ENCODE measurements at places on chromosomes 7 and 10.

DNA sequence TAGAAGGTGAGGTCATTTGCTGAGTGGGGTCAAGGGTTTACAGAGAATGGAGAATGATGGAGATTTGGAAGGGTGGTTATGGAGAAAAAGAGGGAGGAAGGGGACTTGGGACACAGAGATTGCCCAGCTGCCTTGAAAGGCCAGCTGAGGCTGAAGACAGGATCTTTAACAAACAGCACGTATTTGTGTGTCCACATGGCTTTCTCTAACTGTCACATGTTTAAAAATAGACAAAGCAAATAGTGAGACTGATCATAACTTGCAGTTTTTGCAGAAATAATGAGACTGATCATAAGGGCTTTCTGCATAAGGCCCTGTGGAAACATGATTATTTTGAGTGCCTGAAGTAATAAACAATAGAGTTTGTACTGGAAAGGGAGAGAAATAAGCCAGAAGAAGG, 212.7 kb downstream of the HDAC9 start:
- DNase-seq: no peak

DNA sequence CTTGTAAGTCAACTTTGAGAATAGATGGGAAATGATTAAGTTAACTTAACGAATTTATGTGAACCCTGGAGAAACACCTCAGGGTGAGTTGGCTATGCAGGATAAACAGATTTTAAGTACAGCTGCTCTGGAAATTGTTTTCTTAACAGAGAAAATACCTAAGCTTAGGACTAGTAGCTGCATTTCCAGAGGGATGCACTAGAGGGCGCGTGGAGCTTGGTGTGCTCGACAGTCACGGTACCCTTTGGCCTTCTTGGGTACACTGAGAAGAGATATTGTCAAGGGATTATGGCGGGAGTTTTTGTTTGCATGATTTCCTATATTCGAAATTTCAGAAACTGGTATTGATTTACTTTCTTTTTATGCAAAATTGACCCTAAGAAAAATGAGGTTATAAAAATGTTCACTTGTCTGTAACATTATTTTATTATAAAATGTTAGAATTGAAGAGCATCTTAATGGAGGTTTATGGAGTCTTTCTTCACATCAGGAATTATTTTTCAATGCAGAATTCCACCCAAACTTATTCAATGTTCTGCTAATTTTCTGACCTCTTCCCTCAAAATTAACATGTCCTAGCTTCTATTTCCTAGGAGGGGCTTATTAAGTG, 58.4 kb upstream of the MYO3A start:
- DNase-seq: peak; percentile 57

GRCh38 chr7:70529914-70530585, 601.9 kb upstream of the GALNT17 start:
- no peak for DNase-seq

GRCh38 chr7:24341691-24342413, 57.9 kb downstream of the NPY start:
- no peak for DNase-seq

DNA sequence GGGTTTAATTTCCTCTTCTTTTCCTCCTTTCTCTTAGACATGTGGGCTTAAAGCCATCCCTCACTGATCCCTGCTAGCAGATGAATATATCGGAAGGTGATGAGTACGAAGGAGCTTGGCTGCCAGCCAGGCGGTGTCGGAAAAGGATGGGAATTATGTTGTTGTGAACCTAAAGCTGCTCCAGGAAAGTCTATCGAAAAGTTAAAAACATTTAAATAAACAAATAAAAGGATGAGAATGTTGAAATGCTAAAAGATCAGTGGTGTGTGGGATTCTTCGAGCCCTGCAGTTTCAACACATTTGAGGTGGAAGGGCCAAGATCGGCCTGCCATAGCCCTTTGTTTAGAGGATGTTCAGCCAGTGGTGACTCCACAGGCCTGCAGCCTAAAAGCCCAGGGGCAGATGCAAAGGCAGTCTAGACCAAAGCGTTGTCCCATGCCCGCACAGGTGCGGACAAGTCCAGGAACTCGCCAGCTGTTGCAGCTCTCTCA, 107.9 kb downstream of the JCAD start:
- no peak for DNase-seq

- DNase-seq: no peak
Measured at GRCh38 chr10:5442990-5443370, 30.6 kb downstream of the NET1 start.

DNA sequence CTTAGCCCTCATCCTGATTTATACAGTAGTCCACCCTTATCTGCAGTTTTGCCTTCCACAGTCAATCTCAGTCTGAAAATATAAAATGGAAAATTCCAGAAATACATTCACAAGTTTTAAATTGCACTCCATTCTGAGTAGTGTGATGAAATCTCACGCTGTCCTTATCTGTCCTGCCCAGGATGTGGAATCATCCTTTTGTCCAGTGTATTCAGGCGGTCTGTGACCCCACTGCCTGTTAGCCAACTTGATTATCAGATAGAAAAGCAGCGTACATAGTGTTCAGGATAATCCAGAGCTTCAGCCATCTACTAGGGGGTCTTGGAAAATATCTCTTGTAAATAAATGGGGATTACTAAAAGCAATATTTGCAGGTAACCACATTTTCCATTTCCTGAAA, 146.3 kb downstream of the MALRD1 start:
- no peak for DNase-seq

GRCh38 chr7:134548877-134549276, at the start of gene AKR1B15:
TSS of gene AKR1B15 (plus strand) at chr7:134549110. CDS start at chr7:134564620, 15,510 bp downstream.
- DNase-seq: no peak

DNA sequence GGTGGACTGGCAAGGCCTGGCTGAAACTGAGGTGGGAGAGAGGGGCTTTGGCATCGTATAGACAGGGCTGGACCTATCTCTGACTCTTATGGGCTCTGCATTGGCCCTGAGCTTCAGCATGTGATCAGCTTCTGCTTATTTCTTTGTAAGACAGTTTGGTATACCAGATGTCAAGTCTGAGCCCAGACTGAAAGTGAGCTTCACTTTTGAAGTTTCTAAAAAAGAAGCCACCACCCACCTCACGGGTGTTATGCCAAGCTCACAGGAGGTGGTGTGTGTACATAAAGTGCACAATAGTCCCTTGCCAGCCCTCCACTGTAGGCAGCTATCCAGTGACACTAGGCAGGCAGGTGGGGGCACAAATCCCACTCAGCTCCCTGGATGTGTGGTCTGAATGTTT, 68.7 kb upstream of the SEPHS1 start:
- no peak for DNase-seq

- no peak for DNase-seq
Measured at GRCh38 chr10:124708246-124708779, 35.9 kb downstream of the FAM53B start.

- no peak for DNase-seq
Measured at GRCh38 chr10:86614853-86615252, 39.5 kb upstream of the OPN4 start.

GRCh38 chr7:77606562-77606961, 69.5 kb downstream of the PTPN12 start:
- DNase-seq: no peak

DNA sequence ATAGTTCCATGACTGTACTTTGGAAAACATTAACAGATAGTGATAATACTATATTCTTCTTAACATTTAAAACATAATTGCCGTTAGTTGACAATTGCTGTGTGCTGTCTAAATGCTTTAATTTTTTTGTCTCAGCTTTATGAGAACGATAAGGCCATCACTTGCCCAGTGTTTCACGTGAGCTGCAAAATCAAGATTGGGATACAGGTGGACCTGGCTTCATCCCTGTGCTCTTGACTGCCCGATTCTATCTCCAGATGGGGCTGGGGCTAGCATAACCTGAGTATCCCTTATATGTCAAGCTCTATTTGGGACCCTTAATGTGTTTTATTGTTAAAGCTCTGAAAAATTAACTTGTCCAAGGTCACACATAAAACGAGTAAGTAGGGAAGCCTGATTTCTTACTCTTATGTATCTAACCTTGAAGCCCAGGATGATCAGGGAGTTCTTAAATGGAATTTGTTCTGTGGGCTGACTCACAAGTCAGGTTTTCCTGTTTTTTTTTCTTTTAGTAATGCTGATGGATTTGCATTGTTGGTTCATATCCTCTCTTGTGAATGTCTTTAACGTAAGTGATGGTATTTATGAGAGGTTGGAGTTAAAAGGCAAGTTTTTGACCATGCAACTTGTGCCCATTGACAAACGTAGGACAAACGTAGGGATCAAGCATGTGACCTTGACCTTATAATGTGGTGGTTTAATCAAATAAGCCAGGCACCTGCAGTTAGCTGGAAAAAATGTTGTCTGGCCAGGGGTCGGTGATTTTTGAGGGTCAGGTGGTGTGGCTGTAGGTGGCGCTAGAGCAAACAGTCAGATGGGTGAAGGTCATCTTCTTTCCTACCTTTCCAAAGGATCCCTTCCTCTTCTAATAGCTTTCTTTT, 3.6 kb downstream of the PRKAR2B start:
- DNase-seq: no peak

DNA sequence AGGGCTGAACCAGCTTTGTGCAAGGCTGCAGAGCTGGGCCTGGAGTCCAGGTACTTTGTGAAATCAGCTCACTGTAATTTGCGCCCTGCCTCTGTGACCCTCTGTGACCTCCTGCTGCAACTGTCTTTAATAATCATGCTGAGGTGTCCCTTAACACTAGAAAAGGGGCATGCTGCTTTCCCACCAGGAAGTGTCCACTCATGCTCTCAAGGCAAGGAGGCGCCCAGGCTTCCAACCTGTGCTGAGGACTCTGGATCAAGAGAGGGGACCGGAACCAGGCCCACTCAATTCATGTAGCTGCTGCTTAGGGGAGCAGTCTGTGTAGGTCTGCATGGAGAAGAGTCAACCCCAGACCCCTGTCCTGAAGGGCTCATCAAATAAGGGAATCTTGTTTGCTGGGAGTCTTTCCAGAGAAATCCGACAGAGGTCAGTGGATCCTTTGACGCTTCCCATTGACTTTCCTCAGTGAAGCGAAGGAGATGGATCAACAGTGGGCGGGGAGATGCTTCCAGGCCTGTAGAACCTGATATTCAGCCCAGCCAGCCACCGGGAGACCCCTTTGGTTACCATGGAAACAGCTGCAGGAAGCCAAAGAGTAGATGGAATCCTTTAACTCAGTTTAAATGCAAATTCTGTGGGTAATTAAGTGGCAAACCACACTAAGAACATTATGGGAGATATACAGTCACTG, 945.9 kb downstream of the GRID1 start:
- no peak for DNase-seq

DNA sequence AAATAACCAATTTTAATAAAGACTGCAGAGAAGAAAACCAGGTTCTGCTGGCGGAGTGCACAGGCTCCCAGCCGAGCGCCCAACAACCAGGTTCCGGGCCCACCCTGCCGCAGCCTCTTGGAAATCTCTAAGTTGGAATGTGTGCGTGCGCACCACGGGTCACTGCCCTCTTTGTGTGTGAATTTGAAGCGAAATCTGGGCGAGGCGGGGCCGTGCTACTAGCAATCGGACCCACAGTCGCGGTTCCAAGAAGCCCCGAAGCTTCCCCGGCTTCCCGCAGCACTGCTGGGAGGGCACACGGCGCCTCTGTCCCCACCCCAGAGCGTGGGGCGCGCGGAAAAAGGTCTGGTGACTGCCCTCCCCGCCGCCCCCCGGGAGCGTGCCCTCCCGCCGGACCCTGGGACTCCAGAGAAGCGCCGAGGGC, 666 bp upstream of the MAP3K8 start:
- no peak for DNase-seq

- DNase-seq: no peak
Measured at GRCh38 chr7:100190048-100190711, 12.5 kb downstream of the STAG3 start.

DNA sequence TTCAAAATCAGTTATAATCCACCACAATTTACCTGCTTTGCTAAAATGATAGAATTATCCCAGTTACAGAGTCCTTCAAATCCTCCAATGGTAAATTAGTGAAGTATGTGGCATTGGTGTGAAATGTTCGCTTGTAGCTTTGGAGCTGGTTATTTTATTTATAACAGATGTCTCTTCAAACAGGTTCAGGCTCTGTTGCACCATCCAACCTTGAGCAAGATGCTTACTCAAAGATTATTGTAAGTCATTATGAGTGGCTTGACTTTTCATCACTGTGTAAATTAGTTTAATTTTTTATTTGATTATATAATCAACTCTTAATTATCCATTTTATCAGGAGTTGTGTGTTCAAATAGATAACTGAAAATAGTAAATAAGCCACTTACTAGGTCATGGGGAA, 99.4 kb downstream of the BTRC start:
- DNase-seq: no peak

GRCh38 chr7:43956027-43956426, 29.8 kb downstream of the UBE2D4 start:
- DNase-seq: no peak

- no peak for DNase-seq
Measured at GRCh38 chr7:19110026-19110730, 7.3 kb downstream of the TWIST1 start.

DNA sequence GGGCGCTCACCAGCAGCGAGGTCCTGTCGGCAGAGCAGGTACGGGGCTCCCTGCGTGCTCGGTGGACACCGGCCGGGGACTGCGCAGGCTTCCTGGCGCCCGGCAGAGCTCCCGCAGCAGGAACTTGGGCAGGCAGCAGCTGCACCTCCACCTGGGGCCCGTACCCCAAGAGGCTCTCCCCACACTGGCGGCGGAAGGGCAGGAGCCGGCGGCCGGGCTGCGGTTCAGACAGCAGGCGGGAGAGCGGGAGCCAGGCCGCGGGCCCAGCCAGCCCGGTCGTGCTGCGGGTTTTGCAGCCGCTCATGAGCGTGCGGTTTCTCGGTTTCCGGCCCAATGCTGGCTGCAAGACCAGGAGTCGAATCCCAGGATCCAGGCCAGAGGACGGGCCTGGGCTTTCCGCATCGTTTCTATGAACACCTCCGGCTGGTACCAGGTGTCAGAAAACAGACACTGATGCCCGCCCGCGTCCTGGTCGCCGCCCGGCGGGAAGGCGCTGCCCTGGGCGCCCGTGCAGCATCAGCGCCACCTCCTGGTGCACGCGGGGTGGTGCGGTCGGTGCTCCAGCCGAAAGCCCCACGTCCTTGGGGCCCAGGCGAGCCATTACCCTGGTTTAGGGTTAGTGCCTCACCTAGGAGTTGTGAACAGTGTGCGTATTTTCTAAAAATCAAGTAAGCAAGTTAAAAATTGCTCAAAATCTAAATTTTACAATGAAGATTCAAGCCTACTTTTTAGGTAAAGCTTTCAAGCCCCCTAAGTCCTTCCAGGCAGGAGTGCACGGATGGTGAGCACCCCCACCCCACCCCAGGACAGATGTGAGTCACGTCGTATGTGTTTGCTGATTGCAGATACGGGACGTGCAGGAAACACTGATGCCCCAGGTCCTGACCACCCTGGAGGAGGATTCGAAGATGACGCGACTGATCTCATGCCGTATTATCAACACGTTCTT, 47.4 kb upstream of the PRKAR1B start:
- peak; percentile 61 for DNase-seq

DNA sequence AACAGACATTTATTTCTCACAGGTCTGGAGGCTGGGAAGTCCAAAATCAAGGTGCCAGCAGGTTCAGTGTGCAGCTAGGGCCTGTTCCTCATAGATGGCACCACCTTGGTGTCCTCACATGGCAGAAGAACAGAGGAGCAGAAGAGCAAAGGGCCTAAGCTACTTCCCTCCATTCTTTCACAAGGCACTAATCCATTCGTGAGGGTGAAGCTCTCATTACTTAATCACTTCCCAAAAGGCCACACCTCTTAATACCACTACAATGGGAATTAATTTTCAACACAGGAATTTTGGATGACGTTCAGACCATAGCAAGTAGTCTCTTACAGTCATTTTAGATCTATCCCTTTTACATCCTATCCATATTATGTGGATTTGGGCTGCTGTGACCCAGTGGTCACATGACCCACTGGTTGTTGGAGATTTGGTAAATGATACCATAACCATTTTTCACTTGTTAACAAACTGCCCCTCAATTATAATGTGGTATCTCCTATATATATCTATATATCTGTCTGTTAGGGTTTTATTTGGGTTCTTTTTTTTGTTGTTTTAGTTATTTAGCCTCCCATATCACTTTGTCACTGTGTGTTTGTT, 63.4 kb downstream of the BBS9 start:
- DNase-seq: no peak

Measured in activated CD4-positive, alpha-beta T cell treated with anti-CD3 and anti-CD28 coated beads for 24 hours (primary cell).